ENCODE measurements at places on chromosomes 12 and 14. TPM values are rescaled to one million over a fixed set of nuclear protein-coding genes. Genes with fewer than 3 reads are reported as not detected.

DNA sequence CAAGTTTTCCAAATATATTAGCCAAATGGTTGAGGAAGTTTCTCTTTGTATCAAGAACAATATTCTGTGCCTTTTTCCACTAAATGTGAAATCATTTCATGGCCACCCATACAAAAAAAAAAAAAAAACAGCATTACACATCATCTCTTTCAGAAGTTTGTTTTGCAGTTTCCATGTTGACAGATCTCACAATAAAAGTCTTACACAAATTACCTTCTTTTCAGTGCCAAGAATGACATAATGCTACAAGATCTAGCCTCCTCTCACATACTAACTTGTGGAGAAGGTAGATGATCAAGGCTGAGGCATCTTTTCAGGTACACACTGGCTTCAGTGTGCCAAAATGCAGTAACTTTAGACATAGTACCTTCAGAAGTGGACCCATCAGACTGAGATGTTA lies 35.3 kb downstream of the PRKD1 start:
- H3K4me1 ChIP-seq, result no peaks in the 10 kb centered on the region
- no peaks in the 10 kb centered on the region for H3K27me3 ChIP-seq
- no peak for DNase-seq

DNA sequence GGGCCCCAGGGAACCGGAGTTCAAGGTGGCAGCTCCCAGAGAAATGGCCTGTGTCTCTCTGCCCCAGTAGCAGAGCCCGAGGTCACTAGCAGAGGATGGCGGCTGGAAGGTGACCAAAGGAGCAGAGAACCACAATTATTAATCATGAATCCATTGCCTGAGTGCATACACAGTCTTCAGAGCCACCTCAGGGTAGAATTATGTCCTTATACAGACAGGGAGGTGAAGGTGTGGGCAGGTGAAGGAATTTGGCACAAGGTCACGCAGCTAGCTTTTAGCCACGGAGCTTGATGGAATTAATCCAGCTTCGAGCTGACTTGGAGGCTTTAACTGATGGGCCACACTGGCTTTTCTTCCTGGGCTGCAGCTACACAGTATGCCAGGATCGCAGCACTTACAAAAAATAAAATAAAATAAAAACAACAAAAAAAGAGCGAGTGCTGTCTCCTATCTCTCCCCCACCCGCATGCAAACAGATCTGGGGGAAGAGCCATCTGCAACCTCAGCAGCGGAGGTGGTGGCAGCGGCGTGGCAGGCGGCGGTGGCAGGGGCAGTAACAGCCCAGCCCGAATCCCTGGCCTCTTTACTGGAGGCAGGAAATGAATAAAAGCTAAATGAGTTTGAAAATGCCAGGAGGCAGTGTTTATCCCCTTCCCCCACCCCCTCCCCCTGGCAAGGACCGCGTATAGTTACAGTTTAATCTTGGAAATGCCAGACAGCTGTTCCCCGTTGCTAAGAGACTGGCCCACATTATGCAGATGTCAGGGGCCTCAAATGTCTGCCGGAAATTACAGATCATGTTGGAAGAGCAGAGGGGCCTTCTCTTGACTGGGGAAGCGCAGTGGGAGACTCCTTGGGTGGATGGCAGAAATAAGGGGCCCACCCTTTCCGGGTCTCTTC lies 93.5 kb downstream of the LRRC74A start:
- H3K36me3 ChIP-seq, result no peaks in the 10 kb centered on the region
- no peaks in the 10 kb centered on the region for H3K27me3 ChIP-seq
- H3K27ac ChIP-seq, result peak overlapping the region; percentile 91
- peak; percentile 30 for DNase-seq
- peaks cover 55% of the 10 kb centered on the region for H3K4me1 ChIP-seq

DNA sequence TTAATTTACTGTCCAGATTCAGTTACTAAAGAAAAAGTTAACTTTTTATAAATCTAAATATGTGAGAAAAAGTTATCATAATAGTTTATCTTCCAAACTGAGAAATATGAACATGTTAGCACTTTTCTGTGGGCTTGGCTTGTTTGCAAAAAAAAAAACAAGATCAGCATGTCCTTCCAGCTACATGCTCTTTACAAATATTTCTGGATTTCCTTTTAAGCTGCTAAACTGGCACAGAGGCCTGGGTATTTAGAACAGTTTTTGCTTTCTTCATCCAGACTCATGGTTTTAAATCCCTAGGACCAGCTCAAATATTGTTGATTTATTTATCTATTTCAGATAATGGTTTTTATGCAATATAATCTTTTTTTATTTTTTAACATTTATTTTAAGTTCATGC lies 1444.5 kb upstream of the FLRT2 start:
- H3K4me3 ChIP-seq, result no peak overlapping the region
- H3K36me3 ChIP-seq, result no peaks in the 10 kb centered on the region
- no peak overlapping the region for H3K27ac ChIP-seq
- no peaks in the 10 kb centered on the region for H3K27me3 ChIP-seq
- DNase-seq, result no peak
- H3K4me1 ChIP-seq, result no peaks in the 10 kb centered on the region

FKBP3 gene
- total RNA-seq, result 202 TPM

HOXC9 gene
- 6.4 TPM for total RNA-seq

PKP2 gene
- total RNA-seq, result 4.4 TPM

MFAP5 gene
- 20.9 TPM for total RNA-seq

CELA1 gene
- total RNA-seq, result not detected

GPR65 gene
- total RNA-seq, result 0.24 TPM

Measured in psoas muscle (tissue), 8 donors.